ENCODE measurements at places on chromosomes 5 and 9. TPM values are rescaled to one million over a fixed set of nuclear protein-coding genes. Genes with fewer than 3 reads are reported as not detected.

DNA sequence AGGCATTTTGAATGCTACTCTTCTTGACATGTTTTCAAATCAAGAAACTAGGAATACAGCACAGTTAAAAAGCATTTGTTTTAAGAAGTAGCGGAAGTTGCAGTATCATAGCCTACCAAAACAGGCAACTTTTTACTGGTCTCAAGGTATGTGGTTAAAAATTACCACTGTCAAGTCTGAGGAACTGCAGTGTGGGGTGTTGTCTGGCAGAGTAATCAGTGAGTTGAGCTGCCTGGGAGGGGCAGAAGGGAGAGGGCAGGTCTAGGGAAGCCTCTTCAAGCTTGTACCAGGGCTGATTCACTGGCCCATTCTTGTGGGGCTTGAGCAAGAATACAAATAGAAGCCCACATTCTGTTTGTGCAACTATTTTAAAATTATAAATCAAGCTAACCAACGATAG is 42.4 kb upstream of the SV2C start:
- no peak overlapping the region for H3K4me3 ChIP-seq
- DNase-seq = no peak
- peaks cover 30% of the 10 kb centered on the region for H3K27me3 ChIP-seq

GRCh38 chr5:167771571-167771970 is 519.9 kb upstream of the WWC1 start:
- no peaks in the 10 kb centered on the region for H3K27me3 ChIP-seq
- H3K36me3 ChIP-seq = no peaks in the 10 kb centered on the region
- H3K4me3 ChIP-seq = no peak overlapping the region
- no peak overlapping the region for H3K27ac ChIP-seq

The DOCK2 gene
- 180 TPM for total RNA-seq

DNA sequence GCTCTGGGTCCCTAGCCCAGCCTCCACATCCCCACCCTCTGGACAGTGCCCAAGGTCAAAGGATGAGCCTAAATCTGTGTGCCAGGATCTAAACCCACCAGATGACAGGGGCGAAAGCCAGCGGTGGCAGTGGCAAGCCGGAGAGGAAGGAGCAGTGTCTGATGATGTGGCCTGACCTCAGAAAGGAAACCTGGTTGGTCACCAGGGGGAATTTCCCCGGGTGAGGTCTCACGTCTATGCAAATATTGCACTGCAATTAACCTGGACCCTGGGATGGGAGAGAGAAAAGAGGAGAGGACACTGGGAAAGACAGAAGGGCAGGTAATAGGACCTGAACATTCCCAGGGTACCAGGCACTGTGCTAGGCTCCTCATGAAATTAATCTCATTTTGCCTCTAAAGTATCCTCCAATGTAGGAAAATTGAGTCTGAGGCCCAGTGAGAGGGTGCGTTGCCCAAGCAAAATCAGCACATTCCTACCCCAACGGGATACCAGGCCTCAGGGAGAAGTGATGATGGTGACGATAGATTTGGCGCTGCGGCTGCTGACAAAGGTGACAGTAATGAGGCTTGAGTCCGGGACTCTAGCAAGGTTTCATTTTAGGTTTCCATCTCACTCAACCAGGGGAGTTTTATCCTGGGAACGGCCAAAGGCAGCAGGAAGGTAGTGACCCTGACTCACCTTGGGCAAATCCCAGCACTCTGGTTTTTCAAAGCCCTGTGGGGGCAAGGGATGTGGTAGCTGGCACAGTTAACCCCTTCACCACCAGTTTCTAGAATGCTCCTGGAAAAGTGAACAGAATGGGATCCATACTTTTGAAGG is 13.4 kb upstream of the TNIP1 start:
- H3K4me1 ChIP-seq = peaks cover 71% of the 10 kb centered on the region
- H3K36me3 ChIP-seq = peaks cover 17% of the 10 kb centered on the region
- H3K27me3 ChIP-seq = peaks cover 4% of the 10 kb centered on the region
- peak; percentile 85 for DNase-seq

The ADAMTS13 gene
- total RNA-seq = 2.9 TPM

Measured in activated CD8-positive, alpha-beta T cell treated with anti-CD3 and anti-CD28 coated beads for 36 hours (primary cell).